Ureter (tissue), 1 donor: ENCODE measurements at places on chromosomes 12 and 14. TPM values are rescaled to one million over a fixed set of nuclear protein-coding genes. Genes with fewer than 3 reads are reported as not detected.

DNA sequence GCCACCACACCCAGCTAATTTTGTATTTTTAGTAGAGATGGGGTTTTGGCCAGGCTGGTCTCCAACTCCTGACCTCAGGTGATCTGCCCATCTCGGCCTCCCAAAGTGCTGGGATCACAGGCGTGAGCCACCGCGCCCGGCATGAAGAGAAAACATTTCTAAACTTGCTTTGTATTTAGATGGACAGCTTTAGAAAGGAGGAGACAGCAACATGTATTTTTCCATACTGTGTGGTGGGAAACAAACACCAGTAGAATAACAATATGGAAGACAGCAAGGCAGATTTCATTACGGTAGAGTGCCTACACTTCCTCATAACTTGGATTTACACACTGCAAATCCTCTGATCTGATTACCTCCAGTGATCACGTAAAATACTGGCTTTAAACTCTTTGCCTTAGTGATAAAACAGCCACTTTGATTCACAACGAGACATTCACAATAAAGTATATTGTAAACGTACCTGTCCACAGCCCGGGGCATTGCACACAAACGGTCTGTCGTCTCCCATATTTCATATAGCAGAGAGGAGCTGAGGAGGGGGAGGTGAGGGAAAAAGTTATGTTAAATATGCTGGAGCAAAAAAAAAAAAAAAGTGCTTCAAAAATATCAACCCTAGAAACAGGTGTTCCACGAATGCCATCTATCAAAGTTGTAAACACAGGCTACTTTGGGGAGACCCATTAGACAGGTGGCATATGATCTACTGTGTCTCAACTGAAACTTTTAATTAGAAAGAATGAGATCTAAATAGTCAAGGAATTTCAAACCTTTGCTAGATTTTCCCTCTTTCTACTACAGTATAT, 25.5 kb downstream of the ATF7 start:
- no peak for DNase-seq

DNA sequence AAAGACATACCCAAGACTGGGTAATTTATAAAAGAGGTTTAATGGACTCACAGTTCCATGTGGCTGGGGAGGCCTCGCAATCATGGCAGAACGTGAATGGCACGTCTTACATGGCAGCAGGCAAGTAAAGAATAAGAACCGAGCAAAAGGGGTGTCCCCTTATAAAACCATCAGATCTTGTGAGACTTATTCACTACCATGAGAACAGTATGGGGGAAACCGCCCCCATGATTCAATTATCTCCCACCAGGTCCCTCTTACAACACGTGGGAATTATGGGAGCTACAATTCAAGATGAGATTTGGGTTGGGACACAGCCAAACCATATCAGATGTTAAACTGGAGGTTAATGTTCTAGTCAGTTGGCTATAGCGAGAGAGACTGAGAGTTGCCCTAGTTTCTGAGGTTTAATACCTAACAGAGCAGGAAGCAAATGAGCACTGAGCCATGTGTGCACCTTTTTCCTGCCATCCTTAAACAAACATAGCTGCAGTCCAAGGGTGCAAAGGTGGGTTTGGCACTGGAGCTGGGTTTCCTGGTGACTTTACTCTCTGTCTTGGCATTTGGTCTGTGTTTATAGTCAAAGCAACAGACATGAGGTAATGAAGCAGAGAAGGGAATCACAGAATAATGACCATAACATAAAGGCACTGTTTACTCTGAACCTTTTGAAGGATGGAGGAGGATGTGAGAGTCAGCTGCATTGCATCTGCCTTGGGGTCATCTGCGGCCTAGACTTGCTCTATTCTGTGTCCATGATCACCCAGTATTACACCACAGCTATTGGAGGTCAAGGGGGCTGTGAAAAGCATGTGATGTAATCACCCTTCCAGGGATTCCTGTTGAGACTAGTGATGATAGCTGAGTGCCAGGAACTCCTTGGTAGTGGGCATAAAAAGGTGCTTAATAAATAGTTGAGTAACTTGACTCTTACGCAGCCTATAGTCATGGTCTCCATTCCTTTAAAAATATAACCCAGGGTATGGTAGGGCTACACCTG, 83.6 kb upstream of the USP44 start:
- DNase-seq: no peak

DNA sequence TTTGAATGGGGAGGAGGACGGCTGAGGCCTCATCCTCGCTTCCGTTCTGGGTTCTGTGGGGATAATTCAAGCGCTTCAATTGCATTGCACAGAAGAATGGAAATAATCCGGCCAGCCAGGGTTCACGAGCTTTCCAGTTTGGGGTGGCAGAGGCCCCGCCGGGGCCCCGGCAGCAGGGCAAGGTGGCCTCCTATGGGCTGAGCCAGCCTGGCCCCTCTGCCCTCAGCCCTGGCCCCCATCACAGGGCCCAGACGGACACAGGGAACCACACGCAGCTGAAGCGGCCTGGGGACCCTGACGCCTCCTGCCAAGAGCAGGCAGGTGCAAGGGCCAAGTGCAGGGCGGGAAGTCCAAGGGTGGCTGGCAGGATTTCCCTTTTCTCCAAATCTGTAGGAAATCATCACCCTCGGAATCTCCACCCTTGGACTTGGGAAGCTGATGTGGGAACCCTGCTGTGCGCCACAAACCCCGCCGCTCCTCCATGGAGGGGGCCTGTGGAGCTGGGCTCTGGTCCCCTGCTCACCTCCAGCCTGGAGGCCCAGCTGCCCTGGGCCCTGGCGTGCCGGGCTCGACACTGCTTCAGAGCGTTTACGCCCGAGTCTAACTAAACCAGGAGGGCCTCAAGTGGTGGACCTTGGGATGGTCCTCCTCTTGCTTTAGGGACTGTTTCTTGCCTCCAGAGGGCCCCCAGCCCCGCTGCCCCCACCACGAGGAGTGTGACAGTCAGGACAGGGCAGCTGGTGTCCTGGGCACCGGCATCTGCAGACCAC, 78.4 kb downstream of the MOK start:
- no peak for DNase-seq

DNA sequence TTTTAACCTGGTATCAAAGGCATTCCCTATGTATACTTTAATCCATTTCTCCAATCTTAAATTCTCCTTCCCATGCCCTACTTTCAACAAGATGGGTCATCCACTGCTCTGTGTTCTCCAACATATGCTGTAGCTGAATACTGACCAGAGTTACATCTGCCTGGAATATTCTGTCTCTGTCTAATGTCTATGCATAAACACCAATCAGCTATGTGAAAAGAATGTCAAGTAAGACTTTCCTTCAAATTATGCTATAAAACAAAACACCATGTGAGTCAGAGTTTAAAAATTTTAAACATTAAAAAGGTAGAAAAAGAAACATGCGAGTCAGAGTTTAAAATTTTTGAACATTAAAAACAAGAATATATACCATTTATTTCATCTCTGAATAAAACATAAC, 19.3 kb downstream of the NT5DC3 start:
- DNase-seq: no peak

- DNase-seq: no peak
Measured at GRCh38 chr12:45575417-45575816, 154.1 kb upstream of the ARID2 start.

DNA sequence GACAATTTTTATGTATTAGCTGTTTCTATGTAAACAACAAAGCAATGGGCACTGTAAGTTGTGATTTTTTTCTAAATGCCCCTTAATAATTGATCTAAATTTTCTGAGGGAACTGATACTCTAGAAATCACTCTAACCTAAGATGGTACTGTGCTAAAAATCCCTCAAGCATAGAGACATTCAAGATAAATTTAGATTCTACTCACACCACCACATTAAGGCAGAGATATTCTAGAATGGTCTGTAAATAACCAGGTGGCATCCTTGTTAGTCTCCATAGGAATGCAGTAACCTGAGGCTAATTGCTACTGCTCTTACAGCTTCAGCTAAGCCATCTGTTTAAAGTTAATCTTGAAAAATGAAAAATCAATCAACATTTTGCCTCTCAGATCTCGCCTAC, 87.3 kb downstream of the SLC41A2 start:
- DNase-seq: no peak

- no peak for DNase-seq
Measured at GRCh38 chr12:26554332-26554731, 278.7 kb downstream of the ITPR2 start.

DNA sequence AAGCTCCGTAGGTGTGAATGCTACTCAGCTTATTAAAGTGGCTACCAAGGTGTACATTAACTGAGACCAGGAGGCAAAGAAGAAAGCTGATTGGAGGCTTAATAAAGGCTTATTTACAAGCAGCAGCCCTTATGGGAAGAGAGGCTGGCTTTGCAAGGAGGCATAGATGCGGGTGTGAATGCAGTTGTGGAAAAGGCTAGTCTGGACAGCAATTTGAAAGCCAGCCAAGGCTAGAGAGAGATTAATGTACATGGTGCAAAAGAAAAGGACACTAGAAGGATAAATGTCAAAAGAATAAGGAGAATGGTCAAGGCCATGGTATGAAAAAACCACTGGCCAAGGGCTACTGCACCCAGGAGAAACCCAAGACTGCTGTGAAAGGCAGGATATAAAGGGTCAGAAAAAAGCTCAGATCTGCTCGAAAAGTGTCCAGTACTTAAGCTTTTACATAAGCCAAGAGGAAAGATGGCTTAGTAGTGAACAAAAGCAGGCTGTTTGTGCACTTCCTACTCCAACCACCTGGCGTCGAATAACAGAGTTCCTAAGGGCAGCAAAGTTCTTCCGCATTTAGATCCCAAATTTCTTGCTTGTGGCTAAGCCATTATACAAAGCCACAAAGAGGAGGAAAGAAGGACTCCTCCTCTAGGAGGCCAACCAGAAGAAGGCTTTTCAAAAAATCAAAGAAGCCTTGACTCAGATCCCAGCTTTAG, 24.0 kb downstream of the KLRK1 start:
- DNase-seq: no peak

DNA sequence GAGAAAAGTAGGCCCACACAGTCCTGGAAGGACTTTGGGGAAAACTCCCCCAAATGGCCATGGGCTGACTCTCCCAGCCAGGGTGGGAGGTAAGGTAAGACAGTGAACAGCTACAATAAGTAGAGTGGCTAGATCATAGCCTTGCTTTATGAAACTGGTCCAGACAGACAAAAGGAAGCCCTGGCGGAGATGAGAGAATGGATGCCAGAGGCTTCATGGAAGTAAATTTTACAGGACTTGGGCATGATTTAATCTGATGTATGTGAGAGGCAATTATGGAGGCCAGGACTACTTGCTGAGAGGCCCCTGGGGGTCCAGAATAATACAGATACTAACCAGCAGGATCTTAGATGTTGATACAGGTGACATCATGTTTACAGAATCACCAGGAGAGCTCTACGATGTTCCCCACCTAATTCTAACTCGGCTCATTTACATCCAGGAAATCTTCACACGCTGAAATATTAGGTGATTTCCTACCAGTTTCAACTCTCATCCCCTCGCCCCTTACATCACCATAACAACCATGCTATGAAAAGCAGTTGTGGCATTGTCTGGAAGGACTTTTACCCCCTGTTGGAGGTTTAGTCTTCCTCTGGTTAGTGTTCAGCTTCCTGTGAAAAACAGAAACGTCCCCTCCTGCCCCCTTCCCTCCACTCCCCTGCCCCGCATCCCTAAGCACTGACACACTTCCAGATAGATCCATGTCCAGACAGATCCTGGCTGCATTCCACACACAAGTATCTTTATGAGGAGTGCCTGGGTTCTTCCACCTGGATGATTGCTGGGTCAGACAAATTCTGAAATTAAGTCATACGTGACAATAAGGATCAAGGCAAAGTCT, 39.5 kb upstream of the NT5DC3 start:
- no peak for DNase-seq

LRP1-AS gene
- total RNA-seq: not detected

- no peak for DNase-seq
Measured at GRCh38 chr14:20476776-20477175, 7.6 kb downstream of the PNP start.

GRCh38 chr12:131000000-131000486, 46.3 kb downstream of the ADGRD1 start:
- DNase-seq: no peak

DNA sequence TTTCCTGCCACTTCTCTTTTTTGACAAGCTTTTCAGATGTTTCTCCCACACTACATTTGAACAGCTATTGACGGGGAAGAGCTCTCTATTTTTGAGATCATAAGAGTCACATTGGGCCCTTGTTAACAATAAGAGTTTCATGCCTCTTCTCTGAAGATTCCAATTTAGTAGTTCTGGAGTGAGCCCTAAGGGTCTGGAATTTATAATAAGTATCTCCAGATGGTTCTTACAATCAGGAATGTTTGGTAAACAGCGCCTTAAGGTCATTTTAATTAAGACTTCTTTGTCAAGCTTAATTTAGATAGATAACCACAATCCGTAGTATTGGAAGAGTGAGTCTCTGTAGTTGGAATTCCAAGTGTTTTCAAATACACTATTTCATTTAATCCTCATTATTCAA, 60.6 kb upstream of the HECTD1 start:
- DNase-seq: no peak

TPI1 gene
- 418 TPM for total RNA-seq

TSHR gene
- total RNA-seq: not detected

- DNase-seq: peak; percentile 43
Measured at GRCh38 chr12:53050426-53051057, 677 bp downstream of the TNS2 start.

DNA sequence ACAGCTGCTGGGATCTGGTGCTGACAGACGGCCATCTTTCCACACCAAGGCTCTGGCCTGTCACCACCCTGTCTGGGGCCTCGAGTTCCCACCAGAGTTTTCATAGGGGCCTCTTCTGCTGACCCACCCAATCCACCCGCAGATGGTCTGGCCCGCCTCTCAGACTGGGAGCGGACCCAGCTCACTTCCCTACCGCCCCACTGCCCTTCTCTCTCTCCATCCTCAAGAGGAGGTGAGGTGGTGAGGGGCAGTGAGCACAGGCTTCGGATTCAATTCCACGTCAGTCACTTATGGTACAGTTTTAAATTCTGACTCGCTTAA, 12.3 kb upstream of the RPS6KL1 start:
- DNase-seq: no peak

- DNase-seq: no peak
Measured at GRCh38 chr12:130195369-130195768, 33.1 kb downstream of the FZD10 start.

KRT74 gene
- 0.26 TPM for total RNA-seq

ZFP36L1 gene
- total RNA-seq: 393 TPM

WNT1 gene
- total RNA-seq: not detected

GRCh38 chr12:79168687-79169086, 304.1 kb downstream of the SYT1 start:
- no peak for DNase-seq

- DNase-seq: no peak
Measured at GRCh38 chr14:77375164-77375950, 1.5 kb downstream of the TMED8 start.

- DNase-seq: no peak
Measured at GRCh38 chr12:45289245-45290215, 73.6 kb downstream of the ANO6 start.

TAS2R19 gene
- 14.2 TPM for total RNA-seq

VAMP1 gene
- 16.0 TPM for total RNA-seq

DNA sequence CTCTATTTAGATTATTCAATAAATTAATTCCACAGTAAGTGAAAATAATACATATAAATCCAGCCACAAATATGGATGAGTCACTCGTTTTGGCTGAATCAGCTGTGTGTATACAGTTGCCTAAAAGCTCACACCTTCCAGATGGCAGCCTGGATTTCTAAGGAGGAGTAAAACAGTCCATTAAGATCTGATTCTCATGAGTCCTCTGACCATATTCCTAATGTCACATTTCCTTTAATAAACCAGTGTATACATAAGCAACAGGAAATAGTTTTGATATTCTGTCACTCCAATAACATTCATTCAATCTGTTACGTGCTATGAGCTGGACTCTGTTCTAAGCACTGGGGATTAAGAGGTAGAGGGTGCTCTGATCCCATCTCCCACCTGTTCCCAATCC, 21.8 kb downstream of the MDM1 start:
- DNase-seq: no peak

KERA gene
- total RNA-seq: not detected

TPPP2 gene
- total RNA-seq: 0.62 TPM
